Tibial artery (tissue), 4 donors: ENCODE measurements at places on chromosomes 13 and 19.

DNA sequence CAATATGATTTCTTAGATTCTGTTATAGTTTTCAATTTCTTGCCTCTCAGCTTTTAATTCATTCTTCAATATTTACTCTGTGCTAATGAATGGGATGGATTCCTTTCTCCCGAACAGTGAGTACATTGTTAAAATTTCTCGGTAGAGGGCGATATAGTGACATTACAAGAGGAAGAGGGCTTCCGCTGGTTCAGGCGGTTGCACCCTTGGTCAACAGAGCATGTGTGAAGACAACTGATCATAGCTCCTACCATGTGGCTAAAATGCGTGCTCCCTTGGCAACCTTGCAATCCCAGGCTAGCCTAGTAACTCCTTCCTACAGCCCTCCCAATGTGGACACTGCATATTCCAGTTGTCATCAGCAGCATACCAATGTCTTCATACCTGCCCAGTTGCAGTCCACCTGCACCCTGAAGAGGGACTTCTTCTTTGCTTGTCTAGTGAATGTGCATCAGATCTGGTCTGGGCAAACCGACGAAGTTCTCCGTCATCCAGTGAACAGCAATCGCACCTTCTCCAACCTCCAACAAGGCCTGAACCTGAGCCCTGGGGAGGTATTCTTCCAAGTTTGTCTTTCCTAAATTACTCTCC lies 653.0 kb upstream of the GPC6 start:
- no peak for DNase-seq

DNA sequence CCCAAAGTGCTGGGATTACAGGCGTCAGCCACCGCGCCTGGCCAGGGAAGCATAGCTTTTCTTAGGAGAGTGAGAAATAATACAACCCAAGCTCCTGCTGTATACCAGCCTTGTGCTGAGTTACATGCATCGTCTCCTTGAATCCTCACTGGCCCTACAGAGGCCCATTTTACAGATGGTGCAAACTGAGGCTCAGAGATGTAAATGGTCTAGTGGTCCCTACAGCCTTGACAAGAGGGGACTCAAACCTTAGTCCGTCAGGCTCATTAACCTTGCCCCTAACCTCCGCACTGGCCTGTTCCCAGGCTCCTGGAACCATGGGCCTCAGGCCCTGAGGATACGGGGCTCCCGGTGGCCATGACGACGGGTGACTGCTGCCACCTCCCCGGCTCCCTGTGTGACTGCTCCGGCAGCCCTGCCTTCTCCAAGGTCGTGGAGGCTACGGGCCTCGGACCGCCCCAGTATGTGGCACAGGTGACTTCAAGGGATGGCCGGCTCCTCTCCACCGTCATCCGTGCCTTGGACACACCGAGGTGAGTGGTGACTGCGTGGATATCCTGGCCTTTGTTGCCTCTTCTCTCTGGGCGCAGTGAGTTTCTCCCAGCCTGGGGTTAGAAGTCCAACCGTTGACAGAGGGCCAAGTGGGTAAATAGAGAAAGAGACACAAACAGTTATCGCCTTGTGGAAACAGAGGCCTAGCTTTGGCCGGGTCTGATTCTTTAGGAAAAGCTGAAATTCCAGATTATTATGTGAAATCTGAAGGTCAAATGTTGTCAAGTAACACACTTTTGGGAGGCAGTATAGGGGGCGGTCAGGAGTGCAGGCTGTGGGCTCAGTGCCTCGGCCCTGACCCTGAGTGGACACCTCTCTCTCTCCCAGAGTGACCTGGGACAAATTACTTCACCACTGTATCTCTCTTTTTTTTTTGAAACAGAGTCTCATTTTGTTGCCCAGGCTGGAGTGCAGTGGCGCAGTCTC lies 8.7 kb downstream of the MARCHF2 start:
- DNase-seq = no peak

- peak; percentile 59 for DNase-seq
These were observed 6.9 kb downstream of the PEAK3 start for GRCh38 chr19:2274931-2275535.

GRCh38 chr13:73107970-73108369 lies 49.2 kb downstream of the KLF5 start:
- no peak for DNase-seq

DNA sequence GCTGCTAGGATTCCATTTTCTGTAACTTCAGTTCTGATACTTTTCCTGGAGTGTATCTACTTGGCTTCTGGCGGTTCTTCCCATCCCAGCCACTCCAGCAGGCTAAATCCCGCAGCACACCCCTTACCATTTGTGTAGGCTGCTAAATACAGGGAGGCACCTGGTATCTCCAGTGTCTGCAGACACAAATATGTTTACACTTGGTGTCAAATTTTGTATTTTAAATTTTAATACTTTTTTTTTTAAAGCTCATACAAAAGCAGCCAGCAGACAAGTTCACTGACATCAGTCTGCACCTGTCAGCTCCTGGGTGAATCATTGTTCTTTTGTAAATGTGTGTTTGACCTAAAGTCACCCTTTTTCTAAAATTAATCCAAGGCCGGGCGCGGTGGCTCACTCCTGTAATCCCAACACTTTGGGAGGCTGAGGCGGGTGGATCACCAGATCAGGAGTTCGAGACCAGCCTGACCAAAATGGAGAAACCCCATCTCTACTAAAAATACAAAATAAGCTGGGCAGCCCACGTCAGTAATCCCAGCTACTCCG lies 3.4 kb upstream of the ZSCAN4 start:
- DNase-seq = no peak

- no peak for DNase-seq
These were observed 61.4 kb downstream of the FRY start for GRCh38 chr13:32093006-32093405.

- DNase-seq = peak; percentile 49
These were observed 4.7 kb downstream of the PNMA8A start for GRCh38 chr19:46466536-46467196.

GRCh38 chr19:12606796-12607195 lies 3.8 kb downstream of the ZNF490 start:
- peak; percentile 7 for DNase-seq

DNA sequence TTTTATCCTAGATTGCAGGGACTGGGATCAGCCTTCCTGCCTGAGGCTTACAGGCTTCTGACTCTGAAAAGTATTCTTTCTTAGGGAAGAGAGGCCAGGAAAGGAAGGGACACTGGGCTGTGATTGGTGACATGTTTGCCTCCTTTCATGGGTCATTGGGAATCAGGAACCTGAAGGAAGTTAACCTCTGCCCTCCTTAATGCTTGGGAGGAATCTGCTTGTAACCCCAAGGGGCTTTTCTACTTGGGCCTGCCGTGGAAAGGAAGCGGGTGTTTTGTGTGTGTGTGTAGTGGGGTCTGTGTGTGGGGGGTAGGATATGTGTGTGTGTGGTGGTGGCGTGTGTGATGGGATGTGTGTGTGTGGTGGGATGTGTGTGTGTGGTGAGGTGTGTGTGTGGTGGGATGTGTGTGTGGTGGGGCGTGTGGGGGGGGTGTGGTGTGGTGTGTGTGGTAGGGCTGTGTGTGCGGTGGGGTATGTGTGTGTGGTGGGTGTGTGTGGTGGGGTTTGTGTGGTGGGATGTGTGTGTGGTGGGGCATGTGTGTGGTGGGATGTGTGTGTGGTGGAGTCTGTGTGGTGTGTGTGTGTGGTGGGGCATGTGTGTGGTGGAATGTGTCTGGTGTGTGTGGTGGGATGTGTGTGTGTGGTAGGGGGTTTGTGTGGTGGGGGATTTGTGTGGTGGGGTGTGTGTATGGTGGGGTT lies 41.3 kb upstream of the NPAS1 start:
- peak; percentile 59 for DNase-seq

GRCh38 chr19:2923510-2923909 lies 21.3 kb downstream of the ZNF77 start:
- no peak for DNase-seq

DNA sequence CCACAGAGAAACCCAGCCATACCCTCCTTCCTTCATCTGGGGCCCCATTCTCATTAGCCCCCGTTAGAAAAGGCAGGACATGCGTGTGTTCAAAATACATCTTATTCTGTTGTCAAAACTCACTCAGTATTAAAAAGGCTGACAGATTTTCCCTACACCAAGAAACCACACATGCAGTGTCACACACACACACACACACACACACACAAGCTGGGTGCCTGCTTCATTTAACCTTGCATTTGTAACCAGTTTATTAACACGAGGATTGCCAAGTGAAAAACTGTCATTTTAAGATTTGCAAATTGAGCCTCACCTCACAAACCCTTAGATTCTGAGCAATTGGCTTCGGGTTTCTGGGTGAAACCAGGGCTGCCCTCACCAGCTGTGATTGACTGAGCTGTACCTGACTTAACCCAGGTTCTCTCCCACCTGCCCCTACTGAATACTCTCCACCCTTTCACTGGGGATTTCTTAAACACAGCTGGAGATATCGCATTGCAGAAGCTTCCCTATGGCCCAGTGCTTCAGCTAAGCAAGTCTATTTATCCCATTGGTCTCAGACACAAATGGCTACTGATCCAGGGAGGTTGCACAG lies 172.7 kb upstream of the ZNF507 start:
- DNase-seq = no peak

GRCh38 chr19:13150931-13151604 lies 857 bp downstream of the IER2 start:
- DNase-seq = no peak

GRCh38 chr13:66748712-66749111 lies 481.4 kb downstream of the PCDH9 start:
- DNase-seq = no peak

- no peak for DNase-seq
These were observed 36.8 kb downstream of the TMTC4 start for GRCh38 chr13:100637796-100638195.

GRCh38 chr19:41136636-41137455 lies 22.6 kb downstream of the CYP2F1 start:
- DNase-seq = no peak

DNA sequence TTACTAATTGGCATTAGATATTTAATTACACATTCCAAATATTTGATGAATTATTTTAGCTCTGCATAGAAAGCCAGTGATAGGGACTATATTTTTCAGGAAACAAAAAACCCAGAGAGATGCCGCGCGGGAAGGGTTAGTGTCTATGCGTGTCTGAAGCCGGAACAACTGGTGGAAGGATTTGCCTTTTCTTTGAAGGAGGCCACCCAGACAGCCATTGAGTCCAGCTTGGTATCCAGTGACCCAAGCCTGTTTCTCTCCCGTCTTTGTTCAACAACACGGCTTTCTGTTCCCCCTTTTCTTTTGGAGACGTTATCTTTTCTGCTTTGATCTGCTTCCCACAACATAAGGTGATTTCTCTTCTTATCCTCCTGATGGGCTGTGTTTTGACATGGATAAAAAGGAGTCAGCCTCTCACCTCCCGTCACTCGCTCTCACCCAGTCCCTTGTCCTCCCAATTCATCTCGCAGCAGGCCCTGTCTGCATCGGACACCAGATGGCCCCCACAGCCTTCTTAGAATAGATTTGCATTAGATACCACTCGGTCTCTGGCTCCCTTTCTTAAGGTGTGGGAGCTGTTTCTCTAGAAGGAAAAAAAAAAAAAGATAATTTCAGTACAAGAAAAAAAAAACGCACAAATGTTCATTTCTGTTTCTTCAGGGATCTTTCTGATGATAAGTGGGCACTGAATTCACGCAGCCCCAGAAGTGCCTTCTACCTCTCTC lies 361.8 kb downstream of the ZNF536 start:
- no peak for DNase-seq

GRCh38 chr13:45055902-45056648 lies 64.2 kb upstream of the GTF2F2 start:
- DNase-seq = no peak

- no peak for DNase-seq
These were observed 3.1 kb upstream of the TNFSF13B start for GRCh38 chr13:108266321-108266990.

- DNase-seq = no peak
These were observed 515.3 kb downstream of the IRS2 start for GRCh38 chr13:109271061-109271460.

GRCh38 chr13:52411629-52412028 lies 5.7 kb upstream of the THSD1 start:
- DNase-seq = no peak

DNA sequence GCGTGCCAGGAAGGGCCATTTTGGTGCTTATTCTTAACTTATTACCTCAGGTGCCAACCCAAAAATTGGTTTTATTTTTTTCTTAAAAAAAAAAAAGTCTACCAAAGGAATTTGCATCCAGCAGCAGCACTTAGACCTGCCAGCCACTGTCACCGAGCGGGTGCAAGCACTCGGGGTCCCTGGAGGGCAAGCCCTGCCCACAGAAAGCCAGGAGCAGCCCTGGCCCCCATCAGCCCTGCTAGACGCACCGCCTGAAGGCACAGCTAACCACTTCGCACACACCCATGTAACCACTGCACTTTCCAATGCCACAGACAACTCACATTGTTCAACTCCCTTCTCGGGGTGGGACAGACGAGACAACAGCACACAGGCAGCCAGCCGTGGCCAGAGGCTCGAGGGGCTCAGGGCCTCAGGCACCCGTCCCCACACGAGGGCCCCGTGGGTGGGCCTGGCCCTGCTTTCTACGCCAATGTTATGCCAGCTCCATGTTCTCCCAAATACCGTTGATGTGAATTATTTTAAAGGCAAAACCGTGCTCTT lies 49.3 kb downstream of the RAB20 start:
- DNase-seq = no peak

DNA sequence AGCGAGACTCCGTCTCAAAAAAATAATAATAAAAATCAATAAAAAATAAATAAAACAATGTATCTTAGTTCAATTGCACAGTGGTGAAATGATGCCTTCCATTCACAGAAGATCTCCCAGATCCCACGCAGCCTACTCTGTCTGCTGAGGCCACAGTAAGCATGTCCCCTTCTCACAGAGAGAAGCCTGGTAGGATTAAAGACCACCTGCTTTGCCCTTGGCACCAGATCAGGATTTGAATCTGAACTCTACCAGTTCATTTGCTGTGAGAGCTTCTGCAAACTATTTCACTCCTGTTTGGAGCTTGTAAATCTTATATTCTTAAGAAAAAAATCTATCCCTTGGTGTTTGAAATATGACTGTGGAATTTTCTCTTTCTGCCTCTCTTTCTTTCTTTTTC lies 2.2 kb upstream of the SLC7A1 start:
- DNase-seq = no peak

- DNase-seq = no peak
These were observed 749 bp upstream of the PAN3 start for GRCh38 chr13:28137596-28137995.

GRCh38 chr13:23889615-23890607 lies 711 bp upstream of the MIPEP start:
- DNase-seq = no peak

- DNase-seq = no peak
These were observed 518.6 kb downstream of the SLITRK5 start for GRCh38 chr13:88189728-88190127.

GRCh38 chr13:31074756-31075155 lies 86.9 kb downstream of the HSPH1 start:
- DNase-seq = no peak
